ENCODE measurements at places on chromosomes 3 and 15. TPM values are rescaled to one million over a fixed set of nuclear protein-coding genes. Genes with fewer than 3 reads are reported as not detected.

- no peaks in the 10 kb centered on the region for H3K4me1 ChIP-seq
- no peak overlapping the region for H3K27ac ChIP-seq
- no peak for DNase-seq
- no peaks in the 10 kb centered on the region for H3K36me3 ChIP-seq
- no peaks in the 10 kb centered on the region for H3K27me3 ChIP-seq
Observed at GRCh38 chr15:79378394-79379109, 53.6 kb upstream of the MINAR1 start.

GRCh38 chr3:79204351-79204750 is 563.4 kb downstream of the ROBO1 start:
- no peak for DNase-seq
- no peak overlapping the region for H3K27ac ChIP-seq
- no peaks in the 10 kb centered on the region for H3K36me3 ChIP-seq
- no peaks in the 10 kb centered on the region for H3K4me1 ChIP-seq
- H3K27me3 ChIP-seq: no peaks in the 10 kb centered on the region

GRCh38 chr15:40110866-40111550 is 2.3 kb upstream of the BMF start:
- H3K36me3 ChIP-seq: no peaks in the 10 kb centered on the region
- H3K4me3 ChIP-seq: no peak overlapping the region
- no peaks in the 10 kb centered on the region for H3K27me3 ChIP-seq
- no peak for DNase-seq
- H3K27ac ChIP-seq: no peak overlapping the region

Gene PPP4R2
- total RNA-seq: 60.5 TPM

Gene NPAP1
- total RNA-seq: not detected

- no peak for DNase-seq
- H3K4me3 ChIP-seq: peak overlapping the region; percentile 52
- H3K36me3 ChIP-seq: no peaks in the 10 kb centered on the region
- H3K27ac ChIP-seq: peak overlapping the region; percentile 78
- H3K4me1 ChIP-seq: peaks cover 35% of the 10 kb centered on the region
Observed at GRCh38 chr15:62164396-62165103, 535 bp downstream of the C2CD4B start.

DNA sequence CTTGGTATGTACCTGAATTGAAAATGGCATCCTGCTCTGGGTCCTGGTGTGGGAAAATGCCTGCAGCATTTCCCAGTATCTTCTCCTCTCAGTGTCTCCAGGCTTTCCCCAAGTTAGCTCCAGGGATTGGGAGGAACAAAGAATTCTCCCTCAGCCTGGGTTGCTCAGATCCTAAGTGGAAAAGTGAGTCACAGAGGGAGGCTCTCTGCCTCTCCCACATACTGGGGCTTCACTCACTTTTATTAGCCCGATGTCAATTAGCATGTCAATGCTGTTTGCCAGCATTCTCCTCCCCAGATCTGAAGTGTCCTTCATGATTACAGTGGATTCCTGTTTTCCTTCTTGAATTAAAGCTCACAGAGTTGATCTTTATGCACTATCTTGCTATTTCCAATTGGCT is 655.0 kb downstream of the EPHA3 start:
- no peak overlapping the region for H3K4me3 ChIP-seq
- H3K27ac ChIP-seq: no peak overlapping the region
- H3K27me3 ChIP-seq: no peaks in the 10 kb centered on the region

Measured in upper lobe of left lung (tissue), 6 donors.